AG08395 (cell line): ENCODE measurements at places on chromosomes 6 and 20.
A peak's percentile ranks its signal among the peaks of the same experiment; 100 is the strongest.

DNA sequence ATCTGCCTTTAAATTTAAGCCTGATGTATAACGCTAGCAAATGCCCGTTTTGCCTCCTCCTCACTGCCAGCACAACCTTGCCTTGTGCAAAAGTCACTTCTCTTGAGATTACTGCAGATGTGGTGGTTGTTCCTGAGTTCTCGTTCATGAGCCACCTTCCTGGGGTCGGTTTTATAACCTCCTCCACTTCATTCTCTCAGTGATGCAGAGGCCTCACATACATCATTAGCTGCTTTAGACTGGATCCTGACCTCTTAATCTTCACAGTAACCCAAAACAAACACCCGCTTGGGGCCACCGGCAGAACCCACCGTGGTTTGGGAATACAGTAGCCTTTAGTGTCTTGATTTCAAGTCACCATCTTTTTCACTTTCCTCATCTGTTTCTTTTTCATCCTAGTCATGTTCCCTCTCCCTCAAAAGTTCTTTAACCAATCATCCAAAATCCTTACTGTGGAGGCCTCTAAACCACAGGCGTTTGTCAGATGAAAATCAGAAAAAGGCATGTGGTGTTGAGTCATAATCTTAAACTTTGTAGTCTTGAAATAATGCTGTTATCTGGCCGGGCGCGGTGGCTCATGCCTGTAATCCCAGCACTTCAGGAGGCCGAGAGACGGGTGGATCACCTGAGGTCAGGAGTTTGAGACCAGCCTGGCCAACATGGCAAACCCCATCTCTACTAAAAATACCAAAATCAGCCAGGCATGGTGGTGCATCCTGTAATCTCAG is 430.3 kb upstream of the SOX4 start:
- peak; percentile 40 for DNase-seq

GRCh38 chr20:48527771-48528170 is 300.0 kb downstream of the PREX1 start:
- DNase-seq, result no peak

DNA sequence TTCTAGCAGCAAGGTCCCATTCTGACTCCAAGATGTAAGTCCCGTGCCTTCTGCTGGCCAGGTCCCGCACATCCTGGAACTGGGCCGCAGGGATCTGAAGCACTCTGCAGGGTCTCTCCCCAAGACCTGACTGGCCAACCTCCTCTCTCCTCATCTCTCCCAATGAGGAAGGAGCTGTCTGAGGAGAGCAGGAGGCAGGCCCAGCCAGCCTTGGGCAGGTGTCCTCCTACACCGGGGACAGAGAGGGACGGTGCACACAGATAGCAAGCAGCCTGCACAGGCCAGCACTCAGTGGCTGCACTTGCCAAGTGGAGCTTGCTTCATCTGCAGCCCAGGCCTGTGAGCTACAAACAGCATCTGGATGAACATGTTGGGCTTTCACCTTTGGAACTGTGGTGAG is 76.8 kb upstream of the CD93 start:
- no peak for DNase-seq

DNA sequence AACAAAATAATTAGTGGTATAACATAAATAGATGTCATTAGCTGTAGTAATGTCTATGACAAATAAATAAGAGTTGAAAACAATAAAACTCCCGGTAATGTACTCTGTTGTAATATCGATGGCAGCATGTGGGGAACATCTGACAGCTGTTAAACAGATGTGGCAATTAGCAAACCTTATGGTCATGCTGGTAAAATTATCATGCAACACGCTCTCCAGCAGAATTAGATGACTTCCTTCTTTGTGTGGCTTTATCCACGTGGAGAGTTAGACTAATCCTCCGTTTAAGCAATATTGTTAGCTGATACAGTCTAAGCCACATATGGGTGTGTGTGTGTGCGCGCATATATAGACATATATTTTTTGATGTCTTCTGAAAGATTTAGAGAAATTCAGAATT is 77.7 kb upstream of the ZFP64 start:
- DNase-seq, result peak; percentile 34

- DNase-seq, result no peak
Measured at GRCh38 chr6:14276667-14277404, 159.3 kb downstream of the CD83 start.

GRCh38 chr6:32177183-32177787 is 920 bp upstream of the RNF5 start:
- no peak for DNase-seq

DNA sequence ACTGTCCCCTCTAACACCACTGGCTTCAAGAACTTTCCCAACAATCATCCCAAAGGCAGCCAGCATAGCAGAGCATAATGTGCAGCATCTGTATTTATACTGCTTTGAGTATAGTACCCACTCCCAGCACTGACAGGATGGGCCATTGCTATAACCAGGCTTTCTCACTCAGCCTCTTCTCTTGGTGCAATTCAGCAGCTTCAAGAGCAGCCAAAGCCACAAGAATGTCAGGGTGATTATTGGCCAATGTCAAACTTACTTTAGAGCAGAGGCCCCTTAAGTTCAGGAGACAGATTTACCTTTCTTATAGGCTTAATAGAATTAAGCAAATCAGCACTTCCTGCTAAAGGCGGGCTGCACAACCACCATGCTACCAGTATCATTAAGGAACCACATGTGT is 232.4 kb upstream of the RSPO3 start:
- no peak for DNase-seq

- no peak for DNase-seq
Measured at GRCh38 chr6:108656836-108657235, 96.1 kb downstream of the FOXO3 start.

DNA sequence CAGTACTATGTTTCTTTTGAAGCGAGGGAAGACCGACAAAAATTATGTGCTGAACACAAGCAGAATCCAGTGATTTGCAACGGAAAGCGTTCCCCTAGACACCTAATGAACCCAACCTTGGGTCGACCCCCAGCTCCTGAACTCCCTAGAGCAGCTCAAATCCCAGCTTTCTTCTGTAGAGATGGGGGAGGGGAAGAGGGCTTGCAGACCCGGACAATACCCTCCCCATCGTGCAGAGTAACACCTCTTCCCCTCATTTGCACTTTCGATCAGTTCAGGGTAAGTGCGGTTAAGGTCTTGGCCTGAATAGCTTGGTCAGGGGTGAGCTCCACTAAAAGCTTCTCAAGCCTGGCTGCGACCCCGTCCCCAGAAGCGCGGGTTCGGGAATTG is 404 bp downstream of the CEP162 start:
- no peak for DNase-seq

DNA sequence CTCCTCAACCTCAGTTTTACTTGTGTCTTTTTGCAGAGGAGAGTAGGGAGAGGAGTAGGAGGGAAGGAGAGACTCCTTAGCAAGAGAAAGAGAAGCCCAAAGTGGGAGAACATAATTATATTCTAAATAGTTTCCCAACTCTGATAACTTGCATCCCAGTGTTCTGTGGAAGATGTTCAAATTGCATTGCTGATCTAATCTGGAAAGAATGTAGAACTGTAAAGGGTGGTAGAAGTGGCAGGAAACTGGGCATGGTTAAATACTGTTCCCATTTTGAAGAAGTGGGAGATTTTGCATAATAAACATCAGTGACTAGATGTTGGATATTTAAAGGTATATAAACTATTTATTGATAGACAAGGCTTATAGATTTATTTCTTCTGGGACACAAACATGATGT is 42.6 kb upstream of the HMGN3 start:
- DNase-seq, result peak; percentile 44

DNA sequence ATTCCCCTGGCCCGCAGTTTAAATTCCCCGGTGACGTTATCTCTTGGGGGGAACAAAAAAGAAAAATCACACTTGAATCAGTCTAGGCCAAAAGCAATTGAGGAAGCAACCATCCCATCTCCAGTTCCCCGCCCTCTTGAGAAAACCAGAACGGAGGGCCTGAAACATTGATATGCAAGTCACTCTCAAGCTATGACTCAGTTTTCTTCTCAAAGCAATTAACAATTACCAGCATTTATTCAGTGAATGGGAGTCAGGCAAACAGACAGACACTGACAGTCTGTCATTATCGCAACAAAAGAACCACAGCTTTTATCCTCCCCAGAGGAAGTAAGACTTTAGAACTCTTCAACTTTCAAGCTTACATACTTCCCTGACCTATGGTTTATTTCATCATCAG is 100.9 kb downstream of the OPRM1 start:
- DNase-seq, result no peak

DNA sequence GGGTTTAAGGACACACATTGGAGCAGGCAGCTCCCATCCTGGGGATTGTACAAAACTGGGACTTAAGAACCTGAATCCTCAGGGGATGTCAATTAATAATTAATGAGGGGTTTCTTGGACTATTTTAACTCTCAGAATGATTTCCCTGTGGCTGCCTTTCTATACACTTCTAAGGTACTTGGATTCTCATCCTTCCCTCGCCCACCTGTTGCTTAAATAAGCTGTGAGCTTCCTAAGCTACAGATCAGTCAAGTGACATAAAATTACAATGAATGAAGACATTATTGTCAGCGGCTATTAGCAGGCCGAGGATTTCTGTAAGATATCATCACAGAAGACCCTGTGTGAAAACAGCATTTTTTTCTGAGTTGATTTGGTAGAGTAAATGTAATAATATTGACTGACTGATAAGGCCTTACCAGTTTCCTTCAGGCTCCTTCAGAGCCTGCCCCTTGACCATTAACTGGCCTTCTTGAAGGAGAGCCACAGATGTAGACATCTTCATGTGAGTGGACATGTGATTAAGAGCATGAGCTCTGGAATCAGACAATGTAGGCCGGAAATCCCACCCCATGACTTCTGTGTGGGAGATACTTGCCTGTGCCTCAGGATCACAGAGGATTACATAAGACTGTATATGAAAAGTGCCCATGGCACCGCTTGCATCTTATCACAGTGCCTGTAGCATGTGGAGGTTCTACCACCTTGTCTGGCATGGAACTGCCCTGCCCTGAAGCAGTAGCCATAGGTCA is 101.7 kb downstream of the TULP4 start:
- no peak for DNase-seq

GRCh38 chr6:67887747-67888545 is 747.1 kb upstream of the ADGRB3 start:
- DNase-seq, result no peak

- no peak for DNase-seq
Measured at GRCh38 chr6:79648328-79648727, 17.2 kb downstream of the SH3BGRL2 start.

GRCh38 chr6:139939189-139939979 is 564.9 kb upstream of the CITED2 start:
- DNase-seq, result no peak

DNA sequence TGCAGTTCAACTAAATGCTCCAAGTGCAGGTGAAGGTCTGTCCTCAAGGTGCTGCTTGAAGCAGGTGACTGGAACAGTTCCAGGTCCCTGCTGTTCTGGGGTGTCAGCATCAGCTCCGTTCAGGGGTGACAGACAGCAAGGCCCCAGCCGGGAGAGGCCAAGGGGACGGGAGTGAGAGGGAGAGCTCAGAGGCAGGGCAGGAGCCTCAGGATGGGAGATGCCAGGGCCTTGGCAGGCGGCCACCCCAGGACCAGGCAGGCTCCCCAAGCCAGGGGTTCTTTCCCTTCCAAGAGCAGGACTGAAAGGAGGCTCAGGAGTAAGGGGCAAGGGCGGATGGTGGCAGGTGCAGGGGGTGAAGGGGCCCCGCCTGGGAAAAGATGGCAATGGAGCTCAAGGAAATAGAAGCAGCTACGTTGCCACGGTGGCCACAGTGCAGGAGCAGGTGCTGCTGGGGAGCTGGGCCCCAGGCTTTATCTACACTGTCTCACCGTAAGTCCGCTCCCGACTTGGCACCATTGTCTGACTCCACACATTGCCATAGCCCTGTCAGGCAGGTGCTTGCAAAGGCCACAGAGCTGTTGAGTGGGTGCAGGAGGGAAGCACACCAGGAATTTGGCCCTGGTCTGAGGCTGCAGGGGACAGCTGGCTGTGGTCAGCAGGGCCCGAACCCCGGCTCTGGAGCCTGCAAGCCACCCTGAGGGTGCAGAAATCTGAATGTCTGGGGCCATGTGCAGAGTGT is 43.1 kb downstream of the ERMARD start:
- no peak for DNase-seq

- DNase-seq, result peak; percentile 86
Measured at GRCh38 chr20:57223648-57224489, 42.6 kb downstream of the BMP7 start.

DNA sequence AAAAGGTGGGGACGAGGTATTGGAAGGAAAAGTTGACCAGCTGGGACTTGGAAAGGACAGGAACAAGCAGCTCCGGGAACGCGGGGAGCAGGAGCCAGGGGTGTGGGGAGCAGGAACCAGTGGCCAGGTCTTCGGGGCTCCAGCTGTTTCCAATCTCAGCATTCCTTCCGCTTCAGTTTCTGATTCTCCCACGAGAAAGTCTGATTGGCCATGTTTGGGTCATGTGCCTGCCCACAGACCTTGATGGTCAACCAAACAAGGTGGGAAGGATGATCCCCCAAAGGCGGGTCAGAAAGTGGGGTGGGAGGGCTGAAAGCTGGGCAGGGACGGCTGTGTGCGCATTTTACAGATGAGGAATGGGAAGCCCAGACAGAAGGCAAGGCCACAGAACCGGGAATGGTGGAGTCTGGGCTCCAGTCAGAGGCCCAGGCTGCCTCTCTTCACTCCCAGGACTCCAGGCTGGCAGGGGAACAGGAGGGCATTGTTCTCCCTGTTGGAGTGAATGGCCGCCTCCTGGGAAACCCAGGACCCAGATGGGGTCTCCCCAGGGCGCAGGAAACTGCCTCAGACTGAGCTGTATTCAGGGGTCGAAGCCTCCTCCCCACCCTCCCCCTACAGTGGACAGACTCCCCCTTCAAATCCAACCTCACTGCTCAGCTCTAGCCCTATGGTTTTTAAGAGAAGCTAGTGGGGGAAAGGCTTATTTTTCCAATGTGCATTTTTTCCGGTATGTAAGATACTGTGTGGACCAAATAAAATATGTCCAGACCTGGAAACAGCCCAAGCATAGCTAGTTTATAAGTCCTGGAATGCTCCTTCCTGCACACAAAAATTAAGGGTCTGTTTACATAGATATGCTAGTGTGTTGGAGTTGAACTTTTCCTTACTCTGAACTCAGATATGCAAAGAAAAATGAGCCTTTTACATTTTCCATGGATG is 12.2 kb upstream of the PTGIS start:
- no peak for DNase-seq

DNA sequence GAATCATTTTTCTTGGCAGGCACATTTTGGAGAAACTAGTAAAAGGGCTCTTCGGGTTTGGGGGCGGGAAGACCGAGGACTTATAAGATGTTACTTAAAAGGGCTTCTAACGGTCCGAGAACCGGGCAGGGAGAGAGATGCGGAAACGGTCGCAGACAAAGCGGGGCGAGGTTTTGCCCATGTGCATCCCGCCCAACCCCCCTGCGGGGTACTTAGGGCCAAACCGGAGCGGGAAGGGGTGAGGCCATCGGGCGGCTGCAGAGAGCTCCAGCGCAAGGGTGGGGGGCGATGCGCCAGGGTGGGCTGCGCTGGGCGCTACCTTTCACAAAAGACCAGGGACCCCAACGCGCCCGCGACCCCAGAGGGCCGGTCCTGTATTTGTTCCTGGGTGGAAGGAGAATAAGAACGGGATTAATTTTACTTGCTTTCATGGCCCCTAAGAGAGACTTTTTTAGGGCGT is 616 bp downstream of the TUBB start:
- DNase-seq, result peak; percentile 10
